ENCODE measurements at places on chromosomes 3 and 15.

GRCh38 chr3:20760981-20761380, 575.0 kb upstream of the SGO1 start:
- DNase-seq, result no peak

DNA sequence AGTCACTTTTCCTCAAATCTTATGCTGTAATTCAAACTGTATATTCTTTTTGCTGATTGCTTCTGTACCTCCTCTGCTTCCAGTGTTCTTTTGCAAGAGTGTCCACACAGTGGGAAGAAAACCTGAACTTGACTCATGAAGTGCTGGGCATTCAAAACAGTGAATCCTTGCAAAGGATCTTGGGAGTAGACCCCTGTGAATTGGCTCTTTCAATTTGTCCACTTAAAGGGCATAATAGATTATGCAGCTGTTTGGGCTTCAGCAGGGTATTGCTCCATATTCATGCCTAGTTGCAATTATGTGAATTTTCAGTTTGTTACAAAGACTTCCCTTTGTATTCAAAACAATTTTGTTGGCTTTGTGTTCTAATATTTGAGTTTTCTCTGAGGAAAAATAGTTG, 11.4 kb downstream of the ZFAND6 start:
- DNase-seq, result no peak

GRCh38 chr3:40971191-40972168, 227.8 kb upstream of the CTNNB1 start:
- no peak for DNase-seq

- DNase-seq, result no peak
Measured at GRCh38 chr15:100958326-100959065, 39.3 kb downstream of the LRRK1 start.

GRCh38 chr3:10248984-10249748, 907 bp downstream of the TATDN2 start:
- DNase-seq, result no peak

GRCh38 chr3:59777667-59778077, 727.8 kb upstream of the CFAP20DC start:
- DNase-seq, result no peak

GRCh38 chr15:45126535-45127158, 3.0 kb downstream of the DUOXA1 start:
- DNase-seq, result no peak

DNA sequence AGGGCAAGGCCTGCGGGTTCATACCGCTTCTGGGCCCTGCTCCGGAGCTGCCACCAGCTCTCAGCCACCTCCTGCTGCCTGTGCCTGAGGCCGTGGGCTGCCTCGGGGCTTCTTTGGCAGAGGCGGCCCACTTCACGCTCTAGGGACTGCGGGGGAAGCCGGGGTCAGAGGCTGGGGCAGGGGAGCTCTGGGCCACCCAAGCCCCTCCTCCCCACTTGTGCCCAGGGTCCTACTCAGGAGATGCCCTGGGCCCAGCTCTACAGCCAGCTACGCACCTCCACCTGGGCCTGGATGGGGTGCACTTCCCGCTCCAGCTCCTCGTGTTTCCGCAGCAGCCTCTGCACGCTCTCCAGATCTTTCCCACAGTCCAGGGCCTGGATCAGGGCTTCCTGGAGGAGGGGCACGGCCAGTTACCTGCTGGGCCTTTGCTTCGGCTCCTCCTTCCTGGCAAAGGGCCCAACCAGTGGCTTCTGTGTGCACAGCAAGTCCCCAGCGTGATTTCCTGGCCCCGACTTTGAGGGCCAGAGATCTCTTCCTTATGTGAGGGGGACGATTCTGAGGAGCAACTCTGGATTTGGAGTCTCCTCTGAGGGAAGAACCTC, 24.0 kb downstream of the PLA2G4B start:
- no peak for DNase-seq

DNA sequence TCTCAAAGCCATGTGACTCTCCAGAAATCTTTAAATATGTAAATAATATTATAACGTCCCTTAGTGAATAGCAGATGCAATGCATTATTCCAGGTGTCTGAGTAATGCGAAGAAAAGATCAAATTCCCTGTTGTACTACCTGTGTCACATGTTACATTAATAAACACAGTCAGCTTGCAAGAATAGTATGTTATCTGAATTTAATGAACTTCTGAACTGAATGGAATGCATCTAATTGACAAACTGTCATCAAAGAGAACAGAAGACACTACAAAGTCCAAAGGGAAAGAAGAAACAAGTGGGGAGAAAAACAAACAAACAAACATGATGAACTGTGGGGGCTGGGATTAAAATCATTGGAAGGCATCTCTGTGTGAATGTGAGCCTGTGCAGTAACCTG, 508.8 kb downstream of the LPP start:
- DNase-seq, result no peak

DNA sequence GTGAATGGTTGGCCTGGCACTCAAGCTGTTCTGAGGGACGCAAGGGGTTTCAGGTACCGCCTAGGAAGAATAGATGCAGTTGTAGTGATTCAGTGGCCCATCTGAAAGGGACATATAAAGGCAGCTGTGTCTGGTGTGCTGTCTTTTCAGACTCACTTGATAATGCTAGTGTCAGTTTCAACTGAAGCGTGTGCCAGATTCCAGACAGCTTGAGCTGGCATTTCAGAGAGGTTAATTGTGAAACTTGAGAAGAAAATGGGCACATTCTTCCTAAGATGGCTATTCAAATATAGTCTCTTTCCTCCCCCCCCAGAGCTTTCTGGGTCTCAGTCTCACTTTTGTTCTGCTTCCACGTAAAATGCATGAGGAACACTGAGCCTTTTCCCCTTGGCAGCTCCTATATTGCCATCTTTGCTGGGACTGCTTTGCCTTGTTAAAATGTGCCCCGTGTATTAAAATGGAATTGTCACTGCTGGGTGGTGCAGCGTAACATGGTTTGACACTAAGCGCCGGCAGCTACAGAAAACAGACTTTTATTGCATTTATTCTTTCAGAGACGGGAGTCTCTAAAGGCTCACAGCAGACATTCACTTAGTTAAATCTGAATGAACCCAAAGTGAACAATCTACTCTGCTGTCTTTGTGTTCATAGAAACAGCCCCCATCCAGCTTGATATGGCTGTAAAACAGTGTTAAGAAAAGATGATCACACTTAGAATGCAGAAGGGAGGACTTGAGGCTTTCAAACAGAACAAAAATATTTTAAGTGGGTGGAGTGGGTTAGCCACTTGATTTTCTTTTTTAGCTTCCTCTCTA, 478.7 kb downstream of the RBMS3 start:
- no peak for DNase-seq

- DNase-seq, result peak; percentile 54
Measured at GRCh38 chr3:11582191-11582968, 61.3 kb downstream of the VGLL4 start.

DNA sequence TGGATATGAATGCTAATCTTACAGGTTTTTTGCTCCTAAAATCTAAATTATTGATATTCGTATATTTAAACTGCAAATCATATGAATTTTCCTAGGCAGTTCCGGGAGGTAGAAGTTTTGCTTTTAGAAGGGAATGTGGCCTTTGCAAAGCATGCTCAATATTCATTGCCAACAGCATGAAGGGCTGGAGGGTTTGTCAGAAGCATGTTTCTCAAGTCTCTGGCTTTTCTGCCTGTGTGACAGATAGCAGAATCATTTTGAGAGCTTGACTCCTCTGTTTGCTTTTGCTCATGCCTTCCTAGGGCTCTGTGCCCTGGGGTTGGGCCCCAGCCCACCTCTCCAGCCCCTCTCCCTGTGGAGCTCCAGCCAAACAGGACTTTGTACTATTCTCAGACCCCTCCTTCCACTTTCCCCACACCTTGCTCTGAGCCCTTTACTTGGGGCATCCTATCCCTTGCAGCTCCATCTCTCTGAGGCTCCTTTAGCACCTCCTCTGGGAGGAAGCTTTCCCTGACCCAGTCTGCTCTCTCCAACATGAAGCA, 91.3 kb downstream of the ARNT2 start:
- DNase-seq, result no peak

DNA sequence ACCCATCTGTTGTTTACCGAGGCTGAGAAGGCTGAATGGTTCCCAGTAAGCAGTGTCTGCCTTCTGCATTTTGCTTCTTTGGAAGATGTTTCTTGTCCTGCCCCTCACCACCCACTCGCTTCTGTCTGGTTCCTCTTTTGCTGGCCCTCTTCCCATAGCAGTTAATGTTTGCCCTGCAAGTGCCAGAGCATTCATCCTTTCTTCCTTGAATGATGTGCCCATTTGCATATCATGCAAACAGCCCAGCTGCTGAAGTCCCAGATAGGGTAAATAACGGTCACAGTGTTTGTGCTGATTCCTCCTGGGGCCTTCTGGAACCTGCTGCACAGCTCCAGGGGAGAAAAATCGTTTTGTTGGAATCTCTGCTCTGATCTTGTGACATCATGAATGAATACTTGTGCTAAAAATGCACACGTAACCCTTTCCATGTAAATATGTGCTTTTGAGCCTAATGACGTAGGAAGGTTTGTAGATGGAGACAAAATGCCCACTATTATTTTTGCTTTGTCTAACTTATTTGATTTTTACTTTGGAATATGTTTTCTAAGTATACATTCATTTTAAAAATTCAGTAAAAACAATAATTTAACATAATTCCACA, 381.0 kb downstream of the SOX2 start:
- no peak for DNase-seq

GRCh38 chr3:72629191-72629631, 219.0 kb downstream of the SHQ1 start:
- no peak for DNase-seq

- DNase-seq, result no peak
Measured at GRCh38 chr3:61535826-61536225, 25.5 kb upstream of the PTPRG start.

DNA sequence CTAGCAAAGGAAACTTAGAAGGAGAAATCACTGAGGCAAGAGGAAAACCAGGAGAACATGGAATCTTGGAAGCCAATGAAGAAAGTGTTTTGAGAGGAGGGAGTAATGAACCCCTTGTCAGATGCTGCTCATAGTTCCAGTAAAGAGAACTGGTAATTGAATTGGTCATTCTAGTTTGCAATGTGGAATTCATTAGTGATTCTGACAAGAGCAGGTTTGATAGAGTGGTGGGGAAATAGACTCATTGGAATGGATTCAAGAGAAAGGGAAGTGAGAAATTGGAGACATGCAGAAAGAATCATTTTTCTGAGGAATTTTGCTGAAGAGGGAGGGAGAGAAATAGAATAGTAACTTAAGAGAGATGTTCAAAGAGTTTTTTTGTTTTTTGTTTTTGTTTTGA, 21.0 kb downstream of the GLCE start:
- no peak for DNase-seq

GRCh38 chr3:13668136-13668535, 119.2 kb downstream of the FBLN2 start:
- DNase-seq, result no peak

GRCh38 chr15:98555173-98555515, 93.2 kb upstream of the IGF1R start:
- no peak for DNase-seq

DNA sequence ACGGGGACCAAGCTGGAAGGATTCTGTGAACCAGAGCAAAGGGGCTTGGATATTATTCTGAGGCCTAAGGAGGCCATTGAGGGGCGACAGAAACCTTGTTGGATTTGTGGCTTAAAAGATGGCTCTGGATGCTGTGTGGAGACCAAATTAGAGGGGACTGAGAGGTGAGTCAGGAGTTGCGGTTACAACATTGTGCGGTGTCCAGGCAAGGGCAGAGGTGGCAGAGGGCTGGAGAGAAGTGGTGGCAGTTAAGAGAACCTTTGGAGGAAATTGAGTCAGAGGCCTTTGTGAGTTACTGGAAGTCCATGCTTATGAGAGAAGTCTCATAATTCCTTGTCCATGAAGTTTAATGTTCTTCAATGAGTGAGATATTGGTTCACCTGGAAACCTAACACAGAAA, 143.2 kb downstream of the FAM43A start:
- DNase-seq, result no peak

DNA sequence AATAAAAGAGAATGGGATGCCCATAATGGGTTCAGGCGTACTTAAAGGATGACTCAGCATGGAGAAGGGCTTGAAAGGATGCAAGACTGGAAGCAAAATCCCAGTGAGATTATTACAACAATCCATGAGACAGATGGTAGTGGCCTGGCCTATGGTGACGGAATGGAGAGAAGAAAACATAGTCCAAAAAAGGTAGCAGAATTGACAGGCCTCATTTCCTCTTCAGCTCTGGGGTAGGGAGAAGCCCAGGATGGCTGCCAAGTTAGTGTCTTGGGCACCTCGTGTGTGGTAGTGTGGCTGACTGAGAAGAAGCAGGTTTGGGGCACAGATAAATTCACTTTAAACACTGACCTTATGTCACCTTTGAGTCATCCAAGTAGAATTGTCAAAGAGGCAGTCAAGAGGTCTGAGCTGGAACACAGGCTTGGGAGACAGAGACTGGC, 18.1 kb downstream of the MB21D2 start:
- DNase-seq, result no peak

DNA sequence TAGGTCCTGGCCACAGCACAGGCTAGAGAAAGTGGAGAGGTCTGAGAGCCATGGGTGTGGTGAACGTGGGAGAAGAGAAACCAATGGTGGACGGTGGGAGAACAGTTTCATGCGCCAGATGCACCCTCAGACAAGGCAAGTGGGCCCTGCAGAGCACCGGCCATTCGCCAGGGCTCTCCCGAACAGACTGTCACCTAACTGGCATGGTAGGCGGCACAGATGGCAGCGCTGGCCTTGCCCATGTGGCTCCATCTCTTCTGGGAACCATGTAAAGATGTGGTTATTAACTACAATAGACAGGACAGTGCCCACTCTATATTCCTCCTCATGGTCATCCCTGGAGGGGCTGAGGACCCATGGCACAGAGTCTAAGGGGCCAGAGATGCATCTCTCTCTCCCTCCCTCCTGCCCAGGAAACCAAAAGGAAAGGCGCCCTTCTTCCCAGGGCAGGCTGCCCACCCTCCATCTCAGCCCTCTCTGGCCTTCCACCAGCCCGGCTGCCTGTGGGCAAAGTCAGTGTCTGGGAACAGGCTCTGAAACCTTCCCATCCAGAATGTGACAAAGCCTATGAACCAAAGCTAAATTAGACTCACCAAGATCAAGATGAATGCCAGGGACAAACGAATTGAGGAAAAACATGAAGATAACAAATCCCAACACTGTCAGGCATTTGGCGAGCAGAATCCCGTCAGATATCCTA, 147.8 kb downstream of the OCA2 start:
- no peak for DNase-seq

DNA sequence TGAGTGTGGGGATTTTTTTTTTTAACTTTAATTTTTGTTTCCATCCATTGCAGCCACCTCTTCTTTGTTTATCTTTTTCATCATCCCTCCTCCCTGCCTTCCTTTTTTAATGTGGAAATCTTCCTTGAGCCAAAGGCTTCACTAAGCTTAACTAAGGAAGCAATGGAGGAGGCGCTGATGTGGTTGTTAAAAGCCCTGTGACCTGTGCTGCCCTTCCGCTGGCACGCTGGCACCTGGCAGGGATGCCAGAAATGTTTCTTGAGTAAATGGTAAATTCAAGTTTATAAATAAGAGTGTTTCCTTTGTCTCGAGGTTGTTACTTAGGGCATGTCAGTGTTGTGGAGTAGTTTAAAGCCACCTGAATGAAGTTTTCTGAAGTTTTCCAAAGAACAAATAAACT, 69.4 kb downstream of the CRTC3 start:
- DNase-seq, result no peak

GRCh38 chr15:43208052-43209002, 12.5 kb downstream of the EPB42 start:
- DNase-seq, result no peak

- no peak for DNase-seq
Measured at GRCh38 chr15:49339656-49340055, 83.4 kb upstream of the FGF7 start.

Data from thymus (tissue), 14 donors.